Jurkat, Clone E6-1 (cell line): ENCODE measurements at places on chromosomes 12 and 14.

- DNase-seq: no peak
Measured at GRCh38 chr12:94277426-94278000, 129.1 kb downstream of the PLXNC1 start.

DNA sequence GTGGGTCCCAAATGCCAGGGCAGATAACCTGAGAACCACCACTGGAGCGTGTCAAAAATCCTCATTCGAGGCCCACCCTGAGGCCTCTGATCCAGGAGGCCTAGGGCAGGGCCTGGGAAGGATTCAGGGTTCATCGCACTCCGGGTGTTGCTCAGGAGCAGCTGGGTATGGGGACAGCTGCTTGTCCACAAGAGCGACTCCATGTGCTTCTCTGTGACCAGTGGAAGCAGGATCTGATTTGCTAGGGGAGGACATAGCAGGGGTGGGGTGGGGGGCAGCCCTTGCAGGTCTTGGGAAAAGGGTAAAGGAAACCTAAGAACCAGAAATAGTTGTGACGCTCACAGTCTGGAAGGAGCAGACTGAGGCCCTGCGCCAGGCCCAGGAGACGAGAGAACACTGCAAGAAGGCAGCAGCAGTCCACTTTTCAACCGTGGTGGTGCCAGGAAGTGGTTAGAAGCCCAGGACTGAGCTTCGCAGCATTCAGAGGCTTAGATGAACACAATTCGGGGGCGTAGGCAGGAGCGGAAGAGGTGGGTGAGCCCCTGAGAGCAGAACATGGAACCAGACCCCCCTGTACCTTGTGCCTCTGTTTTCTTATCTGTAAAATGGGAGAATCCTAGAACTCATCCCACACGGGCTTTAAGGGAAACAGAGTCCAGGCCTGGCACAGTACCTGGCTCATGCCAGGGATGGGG lies 33.7 kb downstream of the ITPK1 start:
- peak; percentile 63 for DNase-seq

DNA sequence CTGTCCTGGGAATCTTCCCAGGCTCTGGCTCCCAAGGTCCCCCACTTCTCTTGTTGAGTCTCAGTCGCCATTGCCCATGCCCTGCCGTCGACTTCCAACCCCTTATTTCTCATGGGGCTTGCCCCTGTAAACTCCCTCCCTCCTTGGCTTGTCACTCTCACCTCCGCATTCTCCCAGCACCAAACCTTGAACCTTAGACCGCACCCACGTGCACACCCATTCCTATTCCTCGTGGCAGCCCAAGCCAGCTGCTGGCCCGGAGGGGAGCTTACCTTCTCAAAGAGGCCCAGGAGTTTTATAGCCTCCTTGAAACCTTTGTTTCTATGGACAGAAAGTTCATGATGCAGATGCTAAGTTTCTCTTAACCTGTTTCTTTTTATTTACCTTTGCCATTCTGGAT lies 4.6 kb downstream of the JDP2 start:
- DNase-seq: no peak

DNA sequence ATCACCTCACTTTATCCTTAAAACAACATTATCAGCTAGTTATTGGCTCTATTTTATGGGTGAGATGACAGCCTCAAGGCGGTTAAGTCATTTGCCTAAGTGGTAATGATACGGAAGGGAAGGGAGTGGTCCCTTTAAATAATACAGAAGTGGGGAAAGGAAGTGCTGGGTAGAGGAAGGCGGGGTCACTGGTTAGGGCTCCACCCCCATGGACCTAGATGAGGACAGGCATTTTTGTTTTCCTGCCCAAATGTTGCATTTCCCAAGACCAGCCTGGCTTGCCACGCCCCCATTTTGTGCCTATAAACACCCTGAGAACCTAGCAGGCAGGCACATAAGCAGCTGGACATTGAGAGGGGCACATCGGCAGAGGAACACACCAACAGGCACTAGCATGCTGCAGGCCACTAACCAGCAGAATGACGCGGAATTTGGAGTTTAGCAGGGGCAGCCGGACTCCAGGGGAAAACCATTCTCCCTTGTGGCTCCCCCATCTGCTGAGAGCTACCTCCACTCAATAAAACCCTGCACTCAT lies 100.9 kb downstream of the EPS8 start:
- DNase-seq: no peak

- DNase-seq: no peak
Measured at GRCh38 chr12:104785886-104786285, 172.2 kb downstream of the SLC41A2 start.

GRCh38 chr14:100025111-100025510 lies 40.1 kb upstream of the EVL start:
- DNase-seq: peak; percentile 66

DNA sequence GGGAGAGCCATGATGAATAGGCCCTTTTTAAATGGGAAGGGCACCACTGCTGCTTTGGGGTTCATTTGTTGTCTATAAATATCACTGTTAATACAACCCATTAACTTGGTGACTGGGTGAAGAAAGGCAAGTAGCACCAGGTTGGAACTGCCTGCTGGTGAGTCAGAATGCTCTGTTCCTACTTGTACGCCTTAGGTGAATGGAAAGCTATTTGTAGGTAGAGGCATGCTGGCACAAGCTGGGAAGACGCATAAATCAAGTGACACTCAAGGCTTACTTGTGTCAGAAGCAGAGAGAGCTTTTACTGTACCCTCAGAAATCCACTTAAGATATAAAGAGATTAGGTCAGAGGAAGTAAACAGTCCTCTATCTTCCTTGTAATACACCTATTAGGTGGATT lies 142.5 kb downstream of the TMX1 start:
- no peak for DNase-seq

DNA sequence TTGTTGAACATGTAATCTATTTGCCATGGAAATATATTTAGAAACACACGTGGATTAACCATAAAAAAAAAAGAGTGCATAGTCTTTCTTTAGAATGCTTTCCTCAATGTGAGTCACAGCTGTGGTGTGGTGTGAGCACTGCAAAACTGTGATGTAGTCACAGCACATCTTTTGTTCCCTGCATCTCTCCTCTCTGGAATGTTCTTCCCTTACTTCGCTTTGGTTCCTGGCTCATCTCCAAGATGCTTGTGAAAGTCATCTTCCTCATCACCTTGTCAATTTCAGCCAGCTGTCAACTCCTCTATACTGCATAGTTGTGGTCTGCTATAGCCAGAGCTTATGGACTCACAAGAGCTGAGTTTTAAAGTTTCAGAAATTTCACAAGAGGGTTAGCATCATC lies 60.2 kb downstream of the STAB2 start:
- no peak for DNase-seq

DNA sequence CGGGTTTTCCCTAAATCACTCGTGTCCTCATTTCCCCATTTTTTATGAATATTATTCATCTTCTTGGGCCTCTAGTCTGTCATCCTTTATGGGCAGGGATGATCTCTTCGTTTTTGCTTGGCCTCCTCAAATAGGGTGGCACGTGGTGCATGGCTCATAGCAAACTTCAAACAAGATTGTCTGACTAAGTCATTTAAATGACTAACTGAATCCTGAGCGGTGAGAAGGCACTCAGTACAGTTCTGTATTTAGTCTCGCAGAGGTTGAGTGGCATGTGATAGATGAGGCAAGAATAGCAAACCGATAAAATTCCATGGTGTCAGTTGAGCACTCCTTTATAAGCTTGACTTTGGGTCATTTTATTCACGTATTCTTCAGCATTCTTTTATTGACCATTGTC lies 5.7 kb upstream of the JDP2 start:
- no peak for DNase-seq

- no peak for DNase-seq
Measured at GRCh38 chr14:99348816-99349614, 77.0 kb upstream of the BCL11B start.

DNA sequence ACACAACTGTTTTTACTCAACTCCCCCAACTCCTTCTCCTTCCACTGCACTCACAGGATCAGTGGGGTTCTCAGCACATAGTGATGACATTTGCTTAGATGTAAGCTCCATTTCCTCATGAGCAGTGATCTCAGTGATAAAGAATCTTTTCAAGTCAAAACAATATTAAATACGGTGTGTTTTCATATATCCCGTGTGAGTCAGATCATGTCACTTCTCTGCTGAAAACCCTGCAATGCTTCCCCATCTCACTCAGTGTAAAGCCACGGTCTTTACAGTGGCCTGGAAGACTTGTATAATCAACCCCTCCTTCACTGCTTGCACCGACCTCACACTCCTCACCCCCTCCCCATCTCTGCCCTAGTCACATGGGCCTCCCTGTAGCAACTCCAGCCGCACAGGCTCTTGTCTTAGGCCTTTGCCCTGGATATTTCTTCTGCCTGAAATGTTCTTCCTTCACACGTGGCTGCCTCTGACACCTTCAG lies 149.7 kb upstream of the ARHGAP5 start:
- DNase-seq: no peak

- no peak for DNase-seq
Measured at GRCh38 chr14:75875958-75876357, 105.8 kb downstream of the TGFB3 start.

DNA sequence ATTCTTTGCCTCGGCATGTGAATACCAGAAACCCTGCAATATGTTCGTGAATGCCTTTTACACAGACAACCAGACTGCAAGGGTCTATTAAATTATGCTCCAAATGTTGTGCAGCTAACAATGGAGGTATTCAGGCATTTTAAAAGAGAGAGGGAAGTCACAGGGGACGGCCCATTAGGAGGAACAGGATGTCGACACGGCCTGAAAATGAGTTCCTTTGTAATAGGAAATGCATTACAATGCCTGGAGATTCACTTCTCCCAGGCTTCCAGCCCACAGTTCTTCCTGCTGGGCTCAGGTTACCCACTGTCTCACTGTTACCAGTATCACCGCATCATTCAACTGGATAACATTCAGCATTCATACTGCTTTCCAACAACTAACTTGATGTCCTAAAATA lies 2.5 kb downstream of the DUSP6 start:
- DNase-seq: no peak

DNA sequence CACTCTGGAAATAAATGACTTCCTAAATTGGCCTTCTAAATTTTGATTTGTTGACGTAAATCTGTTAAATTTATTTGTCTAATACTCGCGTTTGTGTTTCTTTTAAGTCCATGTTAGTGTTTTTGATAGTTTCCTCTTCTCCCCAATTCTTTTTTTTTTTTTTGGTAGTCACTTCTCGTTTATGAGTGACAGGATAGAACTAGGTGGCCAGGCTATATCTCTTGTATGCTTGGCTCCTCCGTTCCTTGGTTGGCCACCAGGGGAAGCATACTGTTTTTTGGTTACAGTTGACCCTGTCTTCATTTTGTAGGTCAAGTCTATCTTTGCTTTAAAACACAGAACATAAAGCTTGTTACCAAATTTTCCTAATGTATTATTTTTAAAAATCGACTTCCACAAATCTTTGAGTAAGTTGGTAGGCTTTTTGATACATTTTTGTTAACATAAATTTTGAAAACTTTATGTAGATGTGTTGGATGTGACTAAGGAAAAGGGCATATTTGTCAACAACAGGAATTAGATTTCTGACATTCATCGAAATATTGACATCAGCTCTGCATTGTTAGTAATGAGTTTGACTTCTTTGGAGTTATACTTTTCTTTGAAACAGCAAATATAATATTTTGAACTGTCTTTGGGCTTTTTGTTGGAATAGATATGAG lies 2.2 kb downstream of the RCOR1 start:
- peak; percentile 59 for DNase-seq

DNA sequence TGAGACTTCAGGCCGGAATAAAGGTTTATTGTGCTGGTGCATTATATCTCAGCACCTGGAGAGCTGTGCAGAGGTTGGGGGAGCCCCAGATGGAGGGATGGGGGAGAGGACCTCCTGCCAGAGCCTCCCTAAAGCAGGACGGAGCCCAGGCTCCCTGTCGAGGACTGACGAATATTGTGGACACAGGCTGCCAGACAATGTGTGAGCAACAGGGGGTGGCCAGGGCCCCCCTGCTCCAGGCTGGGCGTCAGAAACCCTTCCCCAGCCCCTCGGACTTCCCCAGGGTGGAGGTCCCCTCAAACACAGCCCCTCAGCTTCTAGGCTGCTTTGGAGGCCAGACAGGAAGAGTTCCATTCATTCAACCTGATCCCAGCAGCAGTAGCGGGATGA lies 8.0 kb downstream of the TMEM119 start:
- DNase-seq: no peak

DNA sequence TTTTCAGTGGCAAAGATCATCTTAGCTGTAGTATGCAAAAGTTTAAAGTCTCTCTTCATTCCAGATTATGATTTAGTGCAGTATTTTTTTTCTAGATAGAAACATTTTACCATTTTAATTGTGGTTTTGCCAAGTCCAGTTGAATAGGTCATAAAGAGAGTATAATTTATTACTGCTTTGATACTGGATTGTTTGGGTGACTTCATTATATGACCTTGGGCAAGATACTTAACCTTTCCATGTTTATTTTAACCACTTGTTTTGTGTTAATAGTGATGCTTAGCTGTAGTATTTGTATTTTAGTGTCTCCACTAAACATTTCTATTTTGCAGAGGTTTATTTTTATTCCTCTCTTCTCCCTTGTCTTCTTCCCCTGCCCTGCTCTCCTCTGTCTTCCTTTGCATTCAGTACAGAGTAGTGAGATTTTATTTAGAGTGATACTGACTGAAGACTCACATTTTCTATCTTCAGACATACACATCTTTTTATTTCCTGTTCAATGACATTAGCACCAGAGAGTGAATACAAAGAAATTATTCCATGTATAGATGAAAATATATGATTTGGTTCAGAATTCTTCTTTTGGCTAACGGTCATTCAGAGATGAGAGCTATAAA lies 215.2 kb downstream of the ERC1 start:
- no peak for DNase-seq

DNA sequence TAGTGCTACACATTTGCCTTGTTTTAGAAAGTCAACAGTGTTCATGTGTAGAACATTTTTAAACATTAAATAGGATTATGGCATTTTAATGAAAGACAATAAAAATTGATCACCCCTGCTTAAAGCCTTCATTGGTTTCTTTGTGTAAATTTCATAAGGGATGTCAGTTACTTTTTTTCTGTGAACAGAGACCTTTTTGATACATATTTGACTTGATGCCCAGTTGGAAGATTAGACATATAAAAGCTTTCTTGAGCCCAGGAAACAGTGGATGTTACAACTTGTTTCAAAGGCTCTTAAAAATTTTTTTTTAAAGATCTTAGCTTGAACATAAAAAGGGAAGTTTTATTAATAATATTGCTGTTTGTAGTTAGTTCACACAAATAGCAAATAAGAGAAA lies 168.7 kb upstream of the PDZRN4 start:
- no peak for DNase-seq
